ENCODE measurements at places on chromosomes 2 and 18. TPM values are rescaled to one million over a fixed set of nuclear protein-coding genes. Genes with fewer than 3 reads are reported as not detected.

Gene DOK1
- total RNA-seq = 6.9 TPM

Gene SETBP1
- total RNA-seq = 12.9 TPM

Gene LRP1B
- total RNA-seq = 0.07 TPM

Gene GPR75
- total RNA-seq = 4.9 TPM

Gene RFTN2
- 6.5 TPM for total RNA-seq

Gene SERPINB3
- not detected for total RNA-seq

Gene OR6B2
- not detected for total RNA-seq

Data from thoracic aorta endothelial cell (primary cell).